ENCODE measurements at places on chromosomes 16 and 17.
A peak's percentile ranks its signal among the peaks of the same experiment; 100 is the strongest.

DNA sequence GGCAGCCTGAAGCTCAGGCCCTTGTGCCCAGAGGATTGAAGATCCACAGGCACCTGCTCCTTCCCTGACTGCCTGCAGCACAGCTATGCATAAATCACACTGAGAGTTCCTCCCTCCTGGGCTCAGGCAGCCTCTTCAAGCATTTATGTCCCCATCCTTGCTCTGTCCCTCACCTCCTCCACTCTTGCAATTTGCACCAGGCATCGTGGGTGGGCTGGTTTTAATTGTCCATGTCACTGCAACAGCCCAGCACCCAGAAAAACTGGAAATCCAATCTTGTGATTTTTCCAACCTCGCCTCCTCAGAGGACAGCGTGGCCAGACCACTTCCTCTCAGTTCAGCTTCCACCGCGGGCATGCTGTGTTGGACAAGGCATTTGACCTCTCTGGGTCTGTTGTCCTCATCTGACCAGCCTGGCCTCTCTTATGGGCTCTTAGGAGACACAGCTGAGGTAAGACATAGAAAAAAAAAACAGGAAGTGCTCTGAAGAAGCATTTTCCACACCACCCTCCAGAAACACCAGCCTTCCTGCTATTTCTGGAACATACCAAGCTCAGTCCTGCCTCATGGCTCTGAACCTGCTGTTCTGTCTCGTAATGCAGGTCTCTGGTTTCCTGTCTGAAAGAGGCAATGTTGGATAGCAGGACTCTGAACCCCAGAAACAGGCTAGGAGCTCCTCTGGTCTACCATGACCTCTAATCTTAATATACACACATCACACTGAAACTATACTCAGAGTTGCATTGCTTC is 8.3 kb downstream of the TMEM114 start:
- DNase-seq: no peak

DNA sequence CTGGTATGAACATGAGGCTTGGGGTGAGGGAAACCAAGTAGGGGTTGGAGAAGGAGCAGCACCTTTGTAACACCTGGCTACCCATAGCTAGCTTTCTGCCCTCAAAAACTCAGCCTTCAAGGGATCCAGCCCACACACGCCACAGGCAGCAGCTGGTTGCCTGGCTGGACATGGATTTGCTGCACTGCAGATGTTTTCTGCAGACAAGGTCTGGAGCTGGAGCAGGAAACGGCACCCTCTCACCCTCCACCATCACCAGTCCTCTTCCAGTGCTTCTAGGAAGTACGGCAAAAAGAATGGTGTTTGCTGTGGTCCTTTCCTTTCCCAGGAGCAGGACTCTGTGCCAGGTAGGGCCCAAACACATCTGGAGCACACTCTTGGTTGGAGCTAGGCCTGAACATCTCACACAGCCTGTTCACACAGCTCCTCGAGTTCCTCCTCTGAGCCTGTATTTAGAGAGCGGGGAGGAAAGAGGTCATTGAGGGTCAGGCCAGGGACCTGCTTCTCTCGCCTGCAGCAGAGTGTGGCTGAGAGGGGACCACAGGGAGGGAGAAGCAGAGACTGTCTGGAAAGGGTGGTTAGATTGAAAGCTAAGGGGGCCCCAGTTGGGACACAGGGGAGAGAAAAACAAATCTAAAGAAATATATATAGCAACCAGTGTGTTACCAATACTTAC is 2.7 kb upstream of the SUPT4H1 start:
- DNase-seq: no peak

DNA sequence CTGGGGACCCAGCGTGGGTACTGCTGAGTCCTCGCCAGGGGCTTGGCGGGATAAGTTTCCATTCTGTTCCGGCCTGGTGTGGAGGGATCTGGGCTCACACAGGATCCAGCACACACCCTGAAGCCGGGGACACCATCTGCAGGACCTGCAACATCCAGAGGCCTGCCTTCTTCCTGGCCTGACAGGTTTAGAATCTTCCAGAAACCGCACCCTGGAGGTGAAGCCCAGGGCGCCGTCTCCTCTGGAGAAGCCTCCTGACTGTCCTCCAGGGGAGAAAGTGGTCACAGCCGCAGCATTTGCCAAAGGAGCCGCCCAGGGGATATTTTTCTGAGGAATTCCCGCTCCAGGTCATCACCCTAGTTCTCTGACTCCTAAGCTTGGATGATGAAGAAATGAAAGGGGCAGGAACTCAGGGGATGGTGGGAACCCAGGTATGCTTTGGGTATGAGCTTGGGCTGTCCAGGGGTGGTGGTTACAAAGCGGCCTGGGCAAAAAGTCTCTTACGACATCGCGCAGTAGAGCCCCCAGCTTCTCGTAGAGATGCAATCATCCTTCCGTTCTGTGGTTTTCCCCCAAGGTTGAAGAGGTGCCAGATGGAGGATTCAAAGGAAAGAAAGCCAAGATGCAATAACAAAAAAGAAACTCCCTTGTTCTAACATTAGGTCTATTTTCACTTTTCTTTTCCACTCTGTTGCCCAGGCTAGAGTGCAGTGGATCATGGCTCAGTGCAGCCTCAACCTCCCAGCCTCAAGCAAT is 9.1 kb upstream of the CRISPLD2 start:
- DNase-seq: no peak

DNA sequence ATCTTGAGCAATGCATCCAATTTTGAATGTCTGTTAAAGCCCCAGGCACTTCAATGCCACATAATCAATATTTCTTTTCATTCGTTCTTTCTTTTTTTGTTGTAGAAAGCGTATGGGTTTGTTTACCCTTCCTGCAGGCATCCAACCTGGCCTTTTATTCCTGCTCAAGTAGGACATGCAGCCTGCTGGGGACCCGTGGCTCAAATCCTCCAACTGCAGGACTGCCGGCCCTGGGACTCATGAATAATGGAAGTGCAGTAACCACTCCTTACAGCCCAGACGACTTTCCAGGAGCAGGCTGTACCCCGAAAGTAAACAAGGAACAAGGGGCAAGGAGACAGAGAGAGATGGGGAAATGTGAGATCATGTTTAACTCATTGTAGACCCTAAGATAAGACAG is 126.4 kb downstream of the SALL1 start:
- no peak for DNase-seq

GRCh38 chr16:3029491-3030221 is 5.8 kb downstream of the THOC6 start:
- no peak for DNase-seq

DNA sequence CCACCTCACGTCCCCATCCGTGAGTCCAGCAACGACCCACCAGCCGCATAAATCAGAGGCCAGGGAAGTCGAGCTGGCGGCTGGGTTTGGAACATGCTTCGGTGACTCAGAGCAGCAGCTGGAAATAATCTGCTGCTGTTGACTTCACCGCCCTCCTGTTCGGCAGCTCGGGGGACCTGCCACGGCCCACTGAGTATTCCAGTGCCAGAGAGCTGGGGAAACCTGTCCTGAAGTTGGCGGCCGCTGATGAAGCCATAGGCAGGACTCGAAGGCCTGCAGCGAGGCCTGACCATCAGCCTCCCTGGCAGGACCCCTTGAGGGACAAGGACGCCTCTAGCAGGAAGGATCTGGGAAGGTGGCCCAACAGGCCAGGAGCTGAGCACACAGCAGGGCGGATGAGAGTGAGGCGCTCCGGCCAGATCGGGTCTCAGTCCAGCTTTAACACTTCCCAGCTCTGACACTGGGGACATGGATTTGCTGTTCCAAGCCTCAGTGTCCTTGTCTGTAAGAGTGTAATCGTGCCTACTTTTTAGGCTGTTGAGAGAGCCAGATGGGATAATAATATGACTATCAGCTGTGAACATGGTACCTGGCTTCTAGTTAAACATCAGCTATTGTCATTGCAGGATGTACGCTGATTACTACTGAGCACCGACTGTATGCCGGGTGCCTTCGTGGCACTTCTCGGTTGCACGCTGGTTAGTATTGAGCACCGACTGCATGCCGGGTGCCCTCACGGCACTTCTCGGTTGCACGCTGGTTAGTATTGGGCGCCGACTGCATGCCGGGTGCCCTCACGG is 50.4 kb upstream of the CIBAR2 start:
- no peak for DNase-seq

- no peak for DNase-seq
These were observed 339.0 kb downstream of the SNX29 start for GRCh38 chr16:12315330-12316136.

DNA sequence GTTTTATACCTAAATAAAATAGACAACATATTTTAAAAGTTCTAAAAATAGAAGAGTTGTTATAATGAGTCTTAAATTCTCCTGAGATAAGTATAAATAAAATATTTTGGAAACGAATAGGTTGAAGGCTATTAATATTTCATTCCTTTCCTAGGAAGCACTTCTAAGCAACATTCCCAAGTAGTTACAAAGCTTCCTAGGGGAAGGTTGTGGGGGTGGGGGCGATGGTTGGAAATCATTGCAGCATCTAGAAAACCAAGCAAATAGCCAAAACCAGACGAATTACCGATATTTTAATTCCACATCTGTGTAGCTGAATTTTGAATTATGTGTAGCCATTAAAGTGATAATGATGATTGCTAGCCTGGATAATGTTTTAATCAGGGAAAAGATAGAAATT is 26.9 kb downstream of the PTRH2 start:
- DNase-seq: no peak

GRCh38 chr16:81266680-81267095 is 28.2 kb downstream of the BCO1 start:
- no peak for DNase-seq

DNA sequence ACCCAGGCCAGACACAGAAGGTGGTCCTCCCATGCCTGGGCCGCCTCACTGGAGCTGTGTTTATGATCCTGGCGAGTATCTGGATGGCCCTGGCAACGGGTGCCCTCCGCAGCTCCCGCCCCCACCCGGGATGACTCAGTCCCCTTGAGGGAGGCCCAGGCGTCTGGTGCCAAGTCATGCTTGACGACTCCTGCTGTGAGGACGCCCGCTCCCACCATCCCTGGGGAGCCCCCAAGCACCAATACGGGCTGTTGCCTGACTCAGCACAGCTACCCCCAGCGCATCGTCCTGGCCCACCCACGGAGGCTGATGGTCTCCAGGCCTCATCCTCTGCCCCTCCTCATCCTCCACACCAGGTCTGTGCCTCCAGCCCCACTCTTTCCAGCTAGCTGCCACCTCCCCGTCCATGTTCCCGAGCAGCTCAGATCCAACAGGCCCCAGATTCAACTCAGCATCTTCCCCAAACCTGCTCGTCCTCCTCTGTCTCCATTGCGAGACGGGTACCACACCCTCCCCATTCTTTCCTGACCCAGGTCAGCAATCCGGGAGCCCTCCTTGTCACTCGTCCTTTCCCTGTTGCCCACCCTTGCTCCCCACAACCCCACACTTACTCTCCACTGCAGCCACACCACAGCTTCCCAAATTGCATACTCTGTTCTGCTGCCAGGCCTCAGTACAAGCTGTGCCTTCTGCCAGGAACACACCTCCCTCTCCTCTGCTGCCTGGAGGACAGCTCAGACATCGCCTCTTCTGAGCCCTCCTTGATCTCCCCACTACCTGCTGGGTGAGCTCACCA is 2.6 kb downstream of the CAMKK1 start:
- DNase-seq: peak; percentile 28

DNA sequence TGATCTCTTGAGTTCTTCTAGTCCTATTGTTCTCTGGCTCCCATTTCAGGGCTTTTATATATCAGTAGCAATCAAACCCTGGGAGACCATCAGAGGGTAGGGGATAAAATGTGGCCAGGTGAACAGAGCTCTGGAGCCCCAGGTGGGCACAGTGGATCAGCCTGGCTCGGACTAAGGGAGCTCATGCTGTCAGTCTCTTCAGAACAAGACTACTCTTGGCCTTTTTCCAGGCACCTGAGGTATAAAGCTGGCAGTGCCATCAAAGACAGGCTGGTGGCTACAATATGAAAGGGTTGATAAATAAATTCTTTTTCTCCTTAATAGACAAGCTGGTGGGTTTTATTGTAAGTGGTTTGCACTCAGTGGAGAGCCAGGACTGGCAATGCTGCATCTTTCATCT is 160.0 kb upstream of the CCL2 start:
- no peak for DNase-seq

DNA sequence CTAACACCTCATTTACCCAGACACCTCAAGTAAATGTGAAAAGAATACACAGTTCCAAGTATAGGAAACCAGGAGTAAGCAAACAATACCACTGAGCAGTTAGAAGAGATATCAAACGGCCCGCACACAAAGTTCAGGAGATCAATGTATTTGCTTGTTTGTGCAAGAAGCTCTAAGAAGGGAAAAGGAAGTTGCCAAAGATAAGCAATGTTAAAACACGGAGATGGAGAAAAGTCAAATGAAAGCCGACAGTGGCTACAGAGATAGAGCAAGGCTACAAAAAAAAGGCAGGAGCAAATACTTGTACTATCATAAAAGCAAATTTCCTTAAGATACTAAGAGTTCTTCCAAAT is 29.5 kb downstream of the PSME3IP1 start:
- DNase-seq: no peak

DNA sequence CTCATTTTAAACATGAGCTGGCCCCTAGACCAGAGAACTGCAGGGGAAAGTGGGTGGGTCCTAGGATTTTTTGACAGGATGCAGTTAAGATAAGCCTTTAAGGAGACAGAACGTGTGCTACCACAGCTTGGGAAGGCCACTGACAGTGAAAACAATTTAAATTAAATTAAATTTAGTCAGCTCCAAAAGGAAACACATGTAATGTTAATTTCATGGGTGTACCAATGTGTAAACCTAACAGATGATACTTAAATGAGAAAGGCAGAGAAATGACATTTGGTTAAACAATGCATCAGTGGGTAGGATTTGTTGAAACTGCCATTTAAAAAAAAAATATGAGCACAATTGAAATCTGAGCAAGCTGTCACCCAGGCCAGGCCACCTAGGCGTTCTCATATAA is 250.8 kb downstream of the XYLT1 start:
- DNase-seq: no peak

DNA sequence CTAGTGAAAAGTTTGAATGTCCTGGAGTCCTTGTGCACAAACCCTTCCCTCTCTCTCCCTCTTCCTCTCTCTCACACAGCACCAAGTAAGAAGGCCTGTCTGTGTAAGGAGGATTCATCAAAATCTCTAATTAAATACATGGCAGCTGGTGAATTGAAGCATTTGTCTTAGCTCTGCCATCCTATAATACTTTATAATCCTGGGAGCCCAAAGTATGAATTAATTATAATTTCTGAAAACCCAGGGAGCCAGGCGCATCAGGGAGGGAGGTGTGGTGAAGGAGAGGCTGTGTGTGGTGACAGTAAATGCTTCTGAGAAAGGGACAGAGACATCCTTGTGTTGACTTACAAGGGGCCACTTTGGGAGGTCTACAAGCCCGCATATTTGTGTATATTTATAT is 691.4 kb upstream of the EEF2KMT start:
- no peak for DNase-seq
